Tibial nerve (tissue), 4 donors: ENCODE measurements at places on chromosomes 12 and 14. TPM values are rescaled to one million over a fixed set of nuclear protein-coding genes. Genes with fewer than 3 reads are reported as not detected.
A peak's percentile ranks its signal among the peaks of the same experiment; 100 is the strongest.

GRCh38 chr12:127963933-127964332 lies 303.0 kb upstream of the TMEM132C start:
- H3K27me3 ChIP-seq = no peaks in the 10 kb centered on the region
- no peak overlapping the region for H3K4me3 ChIP-seq
- no peaks in the 10 kb centered on the region for H3K4me1 ChIP-seq
- H3K36me3 ChIP-seq = no peaks in the 10 kb centered on the region
- H3K27ac ChIP-seq = no peak overlapping the region

GRCh38 chr14:101116065-101116464 lies 212.5 kb upstream of the RTL1 start:
- H3K27ac ChIP-seq = no peak overlapping the region
- no peaks in the 10 kb centered on the region for H3K27me3 ChIP-seq
- peaks cover 15% of the 10 kb centered on the region for H3K4me1 ChIP-seq
- no peaks in the 10 kb centered on the region for H3K36me3 ChIP-seq

DNA sequence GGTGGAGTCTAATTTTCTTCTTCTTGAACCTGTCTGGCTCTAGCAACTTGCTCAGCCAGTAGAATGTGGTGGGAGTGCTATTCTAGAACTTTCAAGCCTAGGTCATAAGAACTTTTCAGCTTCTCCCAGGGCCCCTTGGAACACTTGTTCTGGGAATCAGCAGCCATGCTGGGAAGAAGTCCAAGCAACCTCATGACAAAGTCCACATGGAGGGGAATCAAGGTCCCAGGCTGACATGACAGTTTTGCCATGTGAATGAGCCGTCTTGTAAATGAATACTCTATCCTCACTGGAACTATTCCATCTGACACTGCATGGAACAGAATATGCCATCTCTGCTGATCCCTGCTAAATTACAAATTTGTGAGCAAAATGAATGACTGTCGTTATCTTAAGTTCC lies 214.2 kb upstream of the TBX3 start:
- no peak overlapping the region for H3K4me3 ChIP-seq
- H3K27me3 ChIP-seq = no peaks in the 10 kb centered on the region
- H3K36me3 ChIP-seq = no peaks in the 10 kb centered on the region
- H3K4me1 ChIP-seq = no peaks in the 10 kb centered on the region

- H3K36me3 ChIP-seq = no peaks in the 10 kb centered on the region
- no peak overlapping the region for H3K27ac ChIP-seq
- H3K4me1 ChIP-seq = peaks cover 4% of the 10 kb centered on the region
- no peak for DNase-seq
- no peak overlapping the region for H3K4me3 ChIP-seq
Observed at GRCh38 chr14:71716041-71716772, 216.0 kb upstream of the RGS6 start.

DNA sequence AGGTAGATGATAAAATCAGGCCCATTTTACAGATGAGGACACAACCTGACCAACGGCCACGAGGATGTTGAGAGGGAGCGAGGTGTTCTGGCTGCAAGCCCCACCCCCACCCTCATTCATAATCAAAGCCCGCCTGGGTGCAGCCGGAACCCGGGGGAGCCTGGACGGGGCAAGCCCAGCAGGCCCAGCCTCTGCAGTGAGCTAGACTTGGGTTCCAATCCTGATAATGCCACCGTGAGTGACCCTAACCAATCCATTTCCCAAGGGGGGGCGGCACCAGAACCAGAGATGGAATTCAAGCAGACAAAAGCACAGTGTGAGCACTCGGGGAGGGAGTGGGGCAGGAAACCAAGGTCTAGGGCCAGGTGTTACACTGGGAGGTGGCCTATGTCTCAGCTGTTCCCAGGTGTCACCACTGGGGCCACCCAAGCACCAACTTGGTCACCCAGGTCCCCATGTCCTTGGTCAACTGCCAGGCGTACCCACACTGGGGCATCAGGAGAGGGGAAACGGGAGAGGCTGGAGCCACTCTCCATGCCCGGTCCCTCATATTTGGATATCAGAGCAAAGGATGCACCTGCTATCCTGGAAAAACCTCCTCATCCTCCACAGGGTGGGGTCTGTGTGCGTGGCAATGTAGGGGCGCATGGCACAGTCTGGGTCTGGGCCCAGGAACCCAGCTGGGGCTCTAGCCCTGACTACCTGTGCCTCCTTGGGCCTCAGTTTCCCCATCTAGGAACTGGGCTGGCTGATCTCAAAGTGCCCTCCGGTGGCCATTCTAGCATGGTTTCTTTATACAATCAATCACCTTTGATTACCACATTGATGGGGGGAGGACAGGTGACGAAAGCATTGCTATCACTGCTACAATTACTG lies 58.4 kb downstream of the FAM222A start:
- DNase-seq = no peak
- H3K4me3 ChIP-seq = no peak overlapping the region
- H3K4me1 ChIP-seq = no peaks in the 10 kb centered on the region
- no peaks in the 10 kb centered on the region for H3K36me3 ChIP-seq

DNA sequence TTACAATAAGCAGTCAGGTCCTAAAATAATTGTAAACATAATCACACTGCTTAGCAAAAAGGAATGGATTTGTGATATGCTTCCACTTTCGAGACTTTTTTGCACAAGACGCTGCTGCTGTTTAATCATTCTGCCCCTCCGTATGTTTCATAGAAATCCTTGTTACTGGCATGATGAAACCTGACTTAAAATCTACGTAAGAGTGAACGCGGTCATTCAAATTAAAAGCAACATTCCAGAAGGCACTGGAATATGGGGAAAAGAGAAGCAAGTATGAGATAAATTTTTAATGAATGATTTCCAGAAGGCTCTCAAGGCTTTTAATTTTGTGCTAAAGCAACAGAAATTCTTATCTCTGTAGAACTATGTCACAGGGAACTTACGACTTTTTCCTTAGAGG lies 1.1 kb downstream of the CNIH1 start:
- no peaks in the 10 kb centered on the region for H3K36me3 ChIP-seq
- peak overlapping the region; percentile 66 for H3K4me3 ChIP-seq
- H3K27me3 ChIP-seq = no peaks in the 10 kb centered on the region
- H3K27ac ChIP-seq = peak overlapping the region; percentile 94
- no peak for DNase-seq

GRCh38 chr14:99548255-99548654 lies 55.8 kb downstream of the CCDC85C start:
- H3K27me3 ChIP-seq = no peaks in the 10 kb centered on the region
- no peaks in the 10 kb centered on the region for H3K36me3 ChIP-seq
- H3K4me3 ChIP-seq = no peak overlapping the region
- DNase-seq = no peak
- H3K4me1 ChIP-seq = no peaks in the 10 kb centered on the region

DNA sequence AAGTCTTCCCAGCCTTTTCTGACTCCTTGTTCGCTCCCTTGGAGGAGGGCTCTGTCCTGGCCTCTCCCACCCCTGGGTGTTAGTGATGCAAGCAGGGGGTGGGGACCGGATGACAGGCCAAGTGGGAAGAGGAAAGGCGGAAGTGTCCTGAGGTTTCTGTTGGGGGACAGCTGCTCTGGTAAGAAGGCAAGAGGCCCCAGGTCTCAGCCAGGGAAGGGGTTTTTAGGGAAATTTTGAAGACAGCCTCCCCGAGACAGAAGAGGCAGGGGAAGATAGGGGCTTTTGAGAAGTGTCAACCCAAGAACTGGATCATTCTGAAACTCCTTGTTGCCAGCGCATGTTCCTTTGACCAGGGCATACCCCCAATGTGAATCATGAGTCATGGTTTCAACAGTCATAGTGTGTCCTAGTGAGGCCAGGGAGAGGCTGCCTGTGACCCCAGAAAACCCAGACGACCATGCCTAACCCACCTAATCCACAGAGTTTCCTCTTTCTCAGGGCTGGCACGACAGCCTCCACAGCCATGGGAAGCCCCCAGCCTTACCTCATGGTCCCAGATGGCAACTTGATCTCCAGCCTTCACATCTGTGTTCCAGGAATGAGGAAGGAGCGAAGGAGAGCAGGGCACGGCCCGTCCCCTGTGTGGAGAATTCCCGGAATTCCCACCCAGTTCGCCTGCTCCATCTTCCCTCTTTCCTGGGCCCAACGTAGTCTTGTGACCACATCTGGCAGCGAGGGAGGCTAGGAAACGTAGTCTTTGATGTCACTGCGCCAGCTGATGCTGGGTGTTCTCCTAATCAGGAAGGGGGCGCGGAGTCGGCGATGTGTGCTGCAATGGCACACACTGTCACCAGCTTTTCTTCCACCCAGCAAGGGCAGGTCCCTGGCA lies 4.9 kb upstream of the GPR132 start:
- H3K36me3 ChIP-seq = no peaks in the 10 kb centered on the region
- H3K4me3 ChIP-seq = no peak overlapping the region
- peaks cover 5% of the 10 kb centered on the region for H3K4me1 ChIP-seq
- no peaks in the 10 kb centered on the region for H3K27me3 ChIP-seq

DNA sequence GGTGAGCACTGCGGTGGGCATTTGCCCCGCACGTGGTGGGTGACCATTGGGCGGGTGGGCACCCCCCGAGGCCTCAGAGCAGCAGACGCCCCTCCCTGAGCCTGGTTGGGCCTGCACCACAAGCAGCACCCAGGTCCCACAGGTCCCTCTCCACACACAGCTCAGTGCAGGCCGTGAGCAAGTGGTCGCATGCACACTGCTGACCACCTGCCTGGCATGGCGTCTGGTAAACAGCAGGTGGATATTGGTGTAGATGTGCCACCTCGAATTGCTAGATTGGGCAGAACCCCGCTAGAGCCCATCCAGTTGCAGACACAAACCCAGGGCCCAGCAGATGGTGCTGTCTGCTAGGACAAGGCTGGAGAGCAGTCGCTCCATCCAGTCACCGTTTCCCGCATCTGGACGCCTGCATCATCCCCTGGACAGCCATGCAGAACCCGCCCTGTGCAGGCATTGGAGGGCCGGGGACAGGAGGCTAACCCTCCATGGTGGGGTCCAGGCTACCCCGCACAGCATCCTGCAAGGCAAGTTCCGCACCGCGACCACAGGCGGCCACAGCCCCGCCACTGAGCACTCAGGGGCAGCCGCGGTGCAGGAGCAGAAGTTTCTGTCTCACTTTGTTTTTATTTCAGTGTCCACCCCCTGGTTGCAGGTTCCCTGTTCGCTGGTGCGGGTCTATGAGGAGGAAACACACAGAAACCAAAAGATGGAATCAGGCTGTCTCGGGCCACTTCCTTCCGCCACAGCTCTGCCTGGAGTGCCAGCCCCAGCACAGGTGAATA lies 45.6 kb upstream of the RIMBP2 start:
- H3K4me1 ChIP-seq = no peaks in the 10 kb centered on the region
- H3K27ac ChIP-seq = no peak overlapping the region
- DNase-seq = peak; percentile 34
- no peak overlapping the region for H3K4me3 ChIP-seq

- H3K4me1 ChIP-seq = peaks cover 71% of the 10 kb centered on the region
- no peak overlapping the region for H3K27ac ChIP-seq
Observed at GRCh38 chr14:69620211-69620611, 8.8 kb downstream of the SUSD6 start.

DNA sequence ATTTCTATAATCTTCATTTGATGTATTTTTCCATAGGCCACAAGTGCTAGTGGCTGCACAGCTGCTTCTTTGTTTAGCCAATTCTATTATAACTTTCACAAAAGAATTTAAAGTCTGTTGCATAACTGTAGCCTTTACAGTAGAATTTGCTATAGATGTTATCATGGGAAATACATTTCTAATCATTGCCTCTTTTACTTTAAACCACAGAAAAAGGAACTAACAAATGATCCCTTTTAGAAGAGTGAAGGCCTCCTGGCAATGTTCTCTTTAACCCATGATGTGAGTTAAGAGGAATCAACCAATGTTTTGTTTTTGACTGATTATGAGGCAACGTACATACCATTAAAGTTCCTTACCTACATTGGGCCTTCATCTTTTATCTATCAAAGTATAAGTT lies 68.8 kb downstream of the RPL10L start:
- H3K4me1 ChIP-seq = no peaks in the 10 kb centered on the region
- H3K36me3 ChIP-seq = no peaks in the 10 kb centered on the region
- no peaks in the 10 kb centered on the region for H3K27me3 ChIP-seq
- no peak overlapping the region for H3K27ac ChIP-seq
- no peak overlapping the region for H3K4me3 ChIP-seq

DNA sequence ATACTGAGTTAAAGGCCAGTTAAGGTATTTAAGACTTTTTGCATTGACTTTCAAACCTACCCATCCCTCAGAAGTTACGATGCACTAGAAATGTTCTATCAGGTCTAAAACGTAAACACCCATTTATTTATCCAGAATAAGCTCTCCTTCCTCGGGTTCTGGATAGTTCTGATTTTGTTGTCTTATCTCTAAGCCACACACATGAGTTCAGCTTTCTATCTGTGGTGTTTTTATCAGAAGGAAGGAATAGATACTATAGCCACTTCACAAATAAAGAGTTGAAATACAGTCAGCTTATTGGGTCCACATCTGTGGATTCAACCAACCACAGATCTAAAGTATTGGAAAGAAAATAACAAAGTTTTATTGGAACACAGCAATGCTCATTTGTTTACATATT lies 5.4 kb downstream of the SFSWAP start:
- H3K4me1 ChIP-seq = peaks cover 13% of the 10 kb centered on the region
- H3K27ac ChIP-seq = no peak overlapping the region
- peaks cover 73% of the 10 kb centered on the region for H3K36me3 ChIP-seq

DNA sequence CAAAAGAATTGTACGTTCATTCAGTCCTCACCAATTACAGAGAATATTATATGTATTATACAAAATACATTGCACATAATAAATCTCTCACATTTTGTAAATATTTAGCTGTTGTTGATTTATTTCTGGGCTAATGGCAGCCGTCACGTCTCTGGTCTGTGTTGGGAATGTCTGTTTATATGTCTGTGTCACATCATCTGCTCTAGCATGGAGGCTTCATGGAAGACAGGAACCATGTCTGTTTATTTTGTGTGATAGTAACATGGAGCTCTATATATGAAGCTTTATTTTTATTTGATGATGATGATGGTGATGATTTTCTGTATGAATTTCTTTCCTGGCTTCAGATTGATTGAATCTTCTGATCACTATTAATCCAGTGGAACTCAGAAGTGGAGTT lies 138.4 kb downstream of the RAD51B start:
- H3K36me3 ChIP-seq = no peaks in the 10 kb centered on the region
- DNase-seq = no peak
- H3K4me1 ChIP-seq = no peaks in the 10 kb centered on the region
- H3K27ac ChIP-seq = no peak overlapping the region
- H3K4me3 ChIP-seq = no peak overlapping the region

Gene BTG1
- total RNA-seq = 40.0 TPM

Gene GDF3
- total RNA-seq = not detected

Gene ACTR6
- 19.0 TPM for total RNA-seq

Gene LRRC43
- total RNA-seq = 1.3 TPM

Gene GLTP
- total RNA-seq = 46.7 TPM

Gene MAP1LC3B2
- not detected for total RNA-seq

Gene IGFBP6
- 7,002 TPM for total RNA-seq

Gene PLEK2
- 1.2 TPM for total RNA-seq

Gene NYNRIN
- 24.7 TPM for total RNA-seq
